Stimulated activated CD4-positive, alpha-beta T cell treated with anti-CD3 and anti-CD28 coated beads, Interleukin-4, amount 100 ng/mL, for 1 hour (primary cell): ENCODE measurements at places on chromosomes 7 and 10.

DNA sequence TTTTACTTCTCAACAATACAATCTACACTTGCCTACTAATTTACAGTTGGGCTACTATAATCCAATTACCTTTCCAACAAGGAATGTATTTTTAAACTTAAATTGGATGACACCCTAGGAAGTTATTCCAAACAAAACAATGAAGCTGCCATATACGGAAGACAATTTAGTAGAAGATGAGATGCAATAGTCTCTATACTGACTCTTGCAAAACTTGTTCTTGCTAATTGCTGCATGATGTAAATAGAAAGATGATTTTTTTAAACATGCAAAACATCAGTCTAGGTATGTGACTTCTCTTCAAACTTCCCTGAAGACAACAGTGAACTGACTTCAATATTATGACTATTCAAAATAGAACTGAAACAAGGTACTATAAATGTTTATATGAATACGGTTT is 17.6 kb downstream of the NT5C3A start:
- no peak for DNase-seq

GRCh38 chr10:102557569-102557968 is 53.8 kb downstream of the SUFU start:
- DNase-seq: no peak

- DNase-seq: no peak
These were observed 5.9 kb upstream of the IL6 start for GRCh38 chr7:22720791-22721786.

DNA sequence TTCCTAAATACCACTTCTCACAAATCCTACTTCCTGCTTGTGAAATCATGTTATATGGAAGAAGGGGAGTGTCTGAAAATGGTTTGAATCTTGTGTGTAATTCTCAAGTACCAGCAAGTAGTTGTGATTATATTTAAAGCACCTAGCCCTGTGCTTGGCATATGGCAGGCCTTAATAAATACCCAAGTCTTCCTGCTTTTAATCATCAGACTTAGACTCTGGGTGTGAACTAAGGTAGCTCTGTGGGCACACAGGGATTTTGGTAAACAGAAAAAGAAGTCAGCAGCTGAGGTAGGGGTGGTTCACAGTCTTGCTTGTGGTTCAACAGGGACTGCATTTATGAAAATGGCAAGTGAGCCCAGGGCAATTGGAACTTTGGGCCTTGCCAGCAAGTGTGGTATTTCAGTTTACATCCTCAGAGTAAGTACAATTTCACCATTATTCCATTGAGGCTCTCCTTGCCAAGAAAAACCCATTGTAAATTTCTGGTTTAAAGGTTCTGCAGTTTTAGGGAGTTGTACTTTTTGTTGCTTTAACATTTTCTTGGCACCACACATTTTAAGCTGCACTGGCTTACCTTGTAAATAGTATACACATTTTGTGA is 215.5 kb downstream of the AUTS2 start:
- no peak for DNase-seq

DNA sequence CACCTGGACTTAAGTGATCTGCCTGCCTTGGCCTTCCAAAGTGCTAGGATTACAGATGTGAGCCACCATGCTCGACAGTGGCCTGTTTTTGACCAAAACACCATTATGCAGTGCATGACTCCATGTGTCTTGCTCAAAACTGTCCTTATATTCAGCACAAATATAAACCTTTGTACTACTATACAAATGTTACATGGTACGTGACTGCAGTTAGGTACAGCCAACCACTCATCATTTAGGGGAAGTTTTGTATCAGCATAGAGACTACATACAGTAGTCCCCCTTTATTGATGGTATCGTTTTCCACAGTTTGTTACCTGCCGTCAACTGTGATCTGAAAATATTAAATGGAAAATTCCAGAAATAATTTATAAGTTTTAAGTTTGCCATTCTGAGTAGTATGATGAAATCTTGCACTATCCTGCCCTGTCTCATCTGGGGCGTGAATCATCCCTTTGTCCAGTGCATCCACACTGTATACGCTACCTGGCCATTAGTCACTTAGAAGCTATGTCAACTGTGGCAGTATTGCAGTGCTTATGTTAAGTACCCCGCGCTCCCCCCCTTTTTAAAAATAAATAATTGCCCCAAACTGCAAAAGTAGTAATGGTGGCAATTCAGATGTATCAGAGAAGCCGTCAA is 23.3 kb upstream of the ZNF282 start:
- no peak for DNase-seq

- DNase-seq: no peak
These were observed 329.4 kb downstream of the KCNMA1 start for GRCh38 chr10:77308084-77308732.

DNA sequence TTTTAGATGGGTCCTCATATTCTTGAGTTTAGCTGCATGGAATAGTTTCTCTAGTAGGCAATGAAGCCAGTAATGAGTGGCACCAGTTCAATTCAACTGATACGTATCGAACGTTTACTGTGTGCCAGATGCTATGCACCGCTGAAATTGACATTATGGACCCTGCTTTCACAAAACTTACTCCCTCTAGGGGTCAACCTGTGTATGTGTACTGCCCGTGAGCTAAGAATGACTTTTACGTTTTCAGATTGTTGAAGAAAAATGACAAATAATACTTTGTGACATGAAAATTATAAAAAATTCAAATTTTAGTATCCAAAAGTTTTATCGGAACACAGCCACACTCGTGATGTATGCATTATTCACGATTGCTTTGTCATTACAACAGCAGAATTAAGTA is 95.5 kb downstream of the ZMYND11 start:
- no peak for DNase-seq

- peak; percentile 71 for DNase-seq
These were observed at the start of gene TRIM56 for GRCh38 chr7:101085162-101085964. Gene TRIM56, plus strand, starts transcription at chr7:101085481. Its CDS starts 1,832 bp downstream, at chr7:101087313.

DNA sequence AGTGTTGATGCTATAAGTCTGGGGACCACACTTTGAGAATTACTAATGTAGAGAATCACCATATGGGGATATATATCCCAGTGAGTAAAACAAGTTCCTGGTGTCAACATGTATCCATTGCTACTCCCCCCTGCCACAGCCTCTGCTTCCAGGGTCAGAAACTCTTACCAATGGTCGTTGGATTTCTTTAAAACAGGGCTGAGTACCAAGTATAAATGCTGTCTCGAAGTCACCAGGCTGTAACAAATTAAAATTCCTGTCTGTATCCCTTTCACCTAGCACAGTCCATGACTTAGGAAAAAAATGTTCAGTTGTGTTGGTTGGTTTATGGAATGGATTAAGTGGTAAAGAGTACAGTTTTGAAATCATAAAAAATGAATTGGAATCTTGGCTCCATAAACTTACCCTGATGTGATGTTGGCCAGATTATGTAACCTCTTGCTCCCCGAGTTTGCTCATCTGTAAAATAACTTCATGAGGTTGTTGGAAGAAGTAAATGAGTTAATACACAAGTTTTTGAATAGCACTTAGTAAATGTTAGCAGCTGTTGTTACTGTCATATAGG is 364.0 kb upstream of the LRGUK start:
- no peak for DNase-seq

GRCh38 chr10:97687785-97688781 is 1.0 kb upstream of the AVPI1 start:
- no peak for DNase-seq

DNA sequence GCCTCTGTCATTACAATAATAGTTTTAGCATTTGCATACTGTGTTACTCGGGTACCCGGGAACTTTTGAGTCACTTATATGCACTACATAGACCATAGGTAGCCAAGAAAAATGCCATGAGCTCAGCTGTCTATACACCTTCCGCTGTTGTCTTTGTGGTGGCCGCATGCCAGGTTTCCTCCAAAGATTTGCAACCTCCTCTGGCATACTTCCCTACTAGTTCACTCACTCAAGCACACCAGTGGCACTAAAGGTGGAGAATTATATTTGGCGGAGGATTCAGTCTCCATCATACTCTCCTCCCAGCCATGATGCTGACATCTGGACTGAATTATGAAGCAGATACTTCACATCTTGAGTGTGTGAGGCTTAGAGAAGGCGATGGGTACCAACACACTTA is 35.6 kb upstream of the GRB10 start:
- DNase-seq: no peak

GRCh38 chr7:156493942-156494341 is 146.6 kb upstream of the RNF32 start:
- no peak for DNase-seq

DNA sequence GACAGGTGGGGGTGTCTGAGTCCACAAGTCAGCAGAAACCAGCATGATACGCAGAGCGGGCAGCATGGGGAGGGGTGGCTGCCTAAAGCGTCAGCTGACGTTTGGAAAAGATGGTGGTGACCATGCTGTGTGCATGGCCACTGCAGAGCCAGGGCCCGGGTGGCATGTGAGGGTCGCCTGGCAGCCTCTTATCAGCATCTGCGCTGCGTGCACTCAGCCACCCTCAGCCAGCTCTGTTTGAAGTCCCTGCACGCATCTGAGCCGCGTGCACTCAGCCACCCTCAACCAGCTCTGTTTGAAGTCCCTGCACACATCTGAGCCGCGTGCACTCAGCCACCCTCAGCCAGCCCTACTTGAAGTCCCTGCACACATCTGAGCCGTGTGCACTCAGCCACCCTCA is 61.5 kb downstream of the WDR37 start:
- DNase-seq: no peak

GRCh38 chr7:130337410-130337971 is 7.1 kb upstream of the CPA5 start:
- no peak for DNase-seq

- DNase-seq: no peak
These were observed 322.4 kb downstream of the PCDH15 start for GRCh38 chr10:54478601-54479000.

DNA sequence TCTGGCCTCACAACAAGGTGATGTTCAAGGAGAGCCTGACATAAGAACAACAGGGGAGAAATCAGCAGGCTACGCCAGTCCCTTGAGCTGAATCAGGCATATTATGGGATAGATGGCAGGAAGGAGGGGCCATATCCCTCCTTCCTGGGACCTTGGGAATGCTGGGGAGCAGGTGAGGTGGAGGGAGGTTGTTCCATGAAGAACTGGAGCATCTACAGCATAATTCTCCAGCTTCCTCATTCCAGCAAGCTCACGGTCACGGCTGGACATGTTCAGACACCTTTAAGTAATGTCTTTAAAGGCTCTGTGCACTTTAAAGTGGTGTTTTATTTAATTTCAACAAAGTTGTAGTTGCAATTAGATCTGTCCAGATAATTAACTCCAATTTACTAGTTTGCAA is 780.5 kb downstream of the TYW1 start:
- no peak for DNase-seq

GRCh38 chr10:66215920-66216319 is 709.9 kb upstream of the LRRTM3 start:
- DNase-seq: no peak

DNA sequence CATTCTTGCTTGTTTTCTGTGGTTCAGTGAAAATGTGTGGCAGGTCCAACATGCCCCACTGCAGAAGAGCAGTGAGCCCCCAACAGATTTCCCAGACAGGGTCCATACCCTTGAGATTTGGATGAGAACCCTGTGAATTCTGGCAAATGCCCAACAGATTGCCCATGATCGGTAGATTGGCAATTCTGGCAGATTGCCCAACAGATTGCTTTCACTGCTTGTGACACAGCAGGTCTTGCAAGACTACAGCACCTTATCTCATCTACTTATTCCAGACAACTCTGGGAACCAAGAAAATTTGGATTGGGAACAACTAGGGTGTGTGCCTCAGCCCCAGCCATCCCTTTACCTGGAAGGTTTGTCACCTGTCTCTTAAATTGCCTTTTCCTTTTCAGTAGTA is 143.7 kb upstream of the COL1A2 start:
- no peak for DNase-seq

- DNase-seq: no peak
These were observed 84.2 kb upstream of the FAM133B start for GRCh38 chr7:92674379-92674778.

DNA sequence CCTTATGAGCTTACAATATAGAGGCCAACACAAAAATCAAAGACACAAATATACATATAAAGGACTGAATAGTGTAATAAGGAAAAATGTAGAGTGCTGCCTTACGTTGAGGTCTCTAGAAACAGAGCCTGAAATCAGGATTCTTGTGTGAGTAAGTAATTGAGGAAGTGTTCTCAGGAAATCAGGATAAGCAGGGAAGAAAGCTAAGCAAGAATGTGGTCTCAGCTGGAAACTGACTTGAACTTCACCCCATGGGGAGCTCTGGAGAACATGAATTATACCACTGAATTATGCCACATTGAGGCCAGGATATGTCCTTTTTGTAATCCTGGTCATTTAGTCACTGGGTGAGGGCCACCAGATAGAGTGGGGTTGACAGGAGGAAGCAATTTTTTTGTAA is 191.9 kb downstream of the ETV1 start:
- no peak for DNase-seq

GRCh38 chr10:132538031-132538789 is 623 bp downstream of the INPP5A start:
- DNase-seq: no peak
